Suppressor macrophage treated with lipopolysaccharide for 1 hour (primary cell): ENCODE measurements at places on chromosomes 5 and 9.
A peak's percentile ranks its signal among the peaks of the same experiment; 100 is the strongest.

DNA sequence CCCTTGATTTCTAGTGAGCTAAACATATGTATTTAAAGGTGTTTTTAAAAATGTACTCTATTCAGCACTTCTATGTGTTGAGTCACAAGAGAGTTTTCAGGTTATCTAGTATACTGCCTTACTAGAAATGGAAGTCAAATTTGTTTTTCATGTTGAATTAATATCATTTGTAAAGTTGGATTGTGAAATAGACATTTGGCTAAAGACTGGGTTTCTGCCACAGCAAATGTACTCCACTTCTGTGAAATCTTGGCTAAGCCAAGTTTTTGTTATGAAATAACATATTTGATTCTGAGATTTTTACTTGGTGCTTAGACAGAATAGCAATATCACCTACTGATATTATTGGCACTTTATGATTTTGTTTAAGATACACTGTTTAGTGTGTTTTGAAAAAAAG lies 106.0 kb downstream of the CWC27 start:
- no peak for DNase-seq

DNA sequence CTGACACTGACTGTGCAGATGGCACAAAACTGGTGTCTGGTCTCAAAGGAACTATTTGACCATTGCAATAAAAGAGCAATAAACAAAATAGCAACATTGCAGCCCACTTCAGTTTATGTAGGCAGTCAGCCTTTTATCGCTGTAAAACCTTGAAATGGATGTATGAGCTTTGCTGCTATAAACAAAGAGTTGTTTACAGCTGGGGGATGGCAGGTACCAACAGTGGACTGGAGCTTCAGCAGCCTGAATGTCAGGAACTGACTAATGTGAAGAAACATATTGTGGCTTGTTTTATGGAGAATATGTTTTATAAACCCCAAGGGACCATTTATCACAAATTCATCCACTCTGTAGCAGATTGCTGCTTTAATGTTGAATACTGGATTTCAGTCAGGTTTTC lies 78.0 kb downstream of the PTPRD start:
- DNase-seq: no peak

DNA sequence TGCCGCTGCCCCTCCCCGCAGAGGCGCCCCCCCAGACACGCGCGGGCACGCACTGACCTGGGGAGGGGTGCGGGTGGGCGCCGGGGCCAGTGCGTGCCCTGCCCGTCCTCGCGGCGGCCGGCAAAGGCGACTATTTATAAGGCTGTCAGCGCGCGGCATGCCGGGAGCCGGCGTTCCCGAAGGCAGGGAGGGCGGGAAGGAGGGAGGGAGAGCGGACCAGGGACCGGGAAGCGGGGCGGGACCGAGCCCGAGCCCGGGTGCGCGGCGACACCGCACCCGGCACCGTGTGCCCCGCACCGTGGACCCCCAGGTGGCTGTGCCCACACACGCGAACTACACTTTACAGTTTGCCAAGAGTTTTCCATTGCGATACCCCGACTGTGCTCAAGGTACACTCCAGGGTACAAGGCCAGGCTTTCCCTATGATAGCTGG lies at the start of gene AK1:
Gene AK1 (minus strand): TSS at position 110 of the 433 bp plus-strand sequence. CDS start 3,058 bp downstream, outside the sequence.
- DNase-seq: no peak

DNA sequence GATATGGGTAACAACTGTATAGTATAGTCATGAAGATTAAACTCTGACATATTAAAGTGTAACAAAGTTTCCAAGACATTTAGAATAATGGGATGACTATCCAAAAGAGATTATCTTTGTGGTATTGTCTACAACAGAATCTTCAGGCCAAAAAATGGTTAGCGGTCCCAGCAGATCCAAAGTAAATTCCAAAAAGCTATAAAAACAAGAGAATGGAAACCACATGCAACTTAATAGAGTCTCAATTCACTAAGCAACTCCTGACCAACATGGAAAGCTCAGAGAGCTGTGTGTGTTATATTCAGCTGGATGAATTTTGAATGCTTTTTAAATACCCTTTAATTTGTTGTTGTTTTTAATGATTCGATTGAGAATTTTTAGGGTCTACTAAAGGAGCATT lies 688.2 kb downstream of the CETN3 start:
- no peak for DNase-seq

GRCh38 chr9:98099898-98100297 lies 19.1 kb downstream of the TRIM14 start:
- DNase-seq: no peak

GRCh38 chr5:135436951-135437418 lies 10.2 kb downstream of the DCANP1 start:
- no peak for DNase-seq

DNA sequence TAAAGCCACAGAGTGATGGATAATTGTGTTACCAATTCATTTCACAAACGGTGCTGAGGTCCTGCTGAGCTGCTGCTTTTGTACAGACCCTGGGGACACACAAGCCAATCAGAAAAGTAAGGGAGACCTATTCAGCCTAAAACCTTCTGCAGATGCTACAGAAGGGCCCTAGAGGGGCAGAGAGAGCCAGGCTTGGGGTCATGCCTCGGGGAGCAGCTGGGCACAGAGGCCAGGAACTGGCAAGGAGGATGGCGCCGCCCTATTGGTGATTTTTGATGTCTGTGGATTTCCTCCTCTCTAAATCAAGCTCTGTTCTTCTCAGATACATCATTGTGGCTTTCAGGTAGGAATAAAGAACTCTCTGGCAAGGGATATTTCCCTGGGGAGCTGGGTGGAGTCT lies 181.9 kb downstream of the ZNF462 start:
- no peak for DNase-seq

DNA sequence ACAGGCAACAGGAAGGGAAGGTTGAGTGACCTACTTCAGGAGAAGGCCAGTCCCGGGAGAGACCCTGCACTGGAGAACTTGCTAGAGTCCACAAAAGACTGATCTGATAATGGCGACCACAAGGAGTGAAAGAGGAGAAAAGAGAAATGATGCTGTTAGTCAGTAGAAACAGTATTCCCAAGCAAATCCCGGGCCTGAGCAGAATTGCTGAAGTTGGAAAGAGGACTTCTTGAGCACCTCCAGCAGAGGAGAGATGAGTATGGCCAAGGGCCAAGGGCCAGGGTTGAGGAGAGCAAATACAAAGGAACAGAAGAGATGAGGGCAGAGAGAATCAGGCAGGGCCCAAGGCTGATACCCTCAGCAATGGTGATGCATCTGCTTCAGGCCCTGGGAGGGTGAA lies 392.2 kb downstream of the EBF1 start:
- DNase-seq: no peak

GRCh38 chr5:72294473-72294872 lies 25.6 kb downstream of the MRPS27 start:
- DNase-seq: no peak

GRCh38 chr9:98807070-98807813 lies at the start of gene GALNT12:
Gene GALNT12, plus strand, starts transcription at chr9:98807670. Its CDS starts 29 bp downstream, at chr9:98807699.
- DNase-seq: peak; percentile 37

- no peak for DNase-seq
Observed at GRCh38 chr5:156971848-156972525, 9.0 kb upstream of the TIMD4 start.

GRCh38 chr5:36692791-36693763 lies 86.7 kb downstream of the SLC1A3 start:
- peak; percentile 91 for DNase-seq

- no peak for DNase-seq
Observed at GRCh38 chr9:124361128-124361527, 54.1 kb downstream of the PSMB7 start.

- no peak for DNase-seq
Observed at GRCh38 chr5:1133510-1134201, 21.8 kb upstream of the SLC12A7 start.

GRCh38 chr9:96186591-96187011 lies 115.4 kb downstream of the HSD17B3 start:
- DNase-seq: no peak
